D341Med (cell line): ENCODE measurements at places on chromosomes 7 and 10.

- no peak for DNase-seq
Observed at GRCh38 chr7:91249506-91250233, 14.6 kb upstream of the FZD1 start.

GRCh38 chr10:78542141-78542489, 508.5 kb downstream of the RPS24 start:
- no peak for DNase-seq

DNA sequence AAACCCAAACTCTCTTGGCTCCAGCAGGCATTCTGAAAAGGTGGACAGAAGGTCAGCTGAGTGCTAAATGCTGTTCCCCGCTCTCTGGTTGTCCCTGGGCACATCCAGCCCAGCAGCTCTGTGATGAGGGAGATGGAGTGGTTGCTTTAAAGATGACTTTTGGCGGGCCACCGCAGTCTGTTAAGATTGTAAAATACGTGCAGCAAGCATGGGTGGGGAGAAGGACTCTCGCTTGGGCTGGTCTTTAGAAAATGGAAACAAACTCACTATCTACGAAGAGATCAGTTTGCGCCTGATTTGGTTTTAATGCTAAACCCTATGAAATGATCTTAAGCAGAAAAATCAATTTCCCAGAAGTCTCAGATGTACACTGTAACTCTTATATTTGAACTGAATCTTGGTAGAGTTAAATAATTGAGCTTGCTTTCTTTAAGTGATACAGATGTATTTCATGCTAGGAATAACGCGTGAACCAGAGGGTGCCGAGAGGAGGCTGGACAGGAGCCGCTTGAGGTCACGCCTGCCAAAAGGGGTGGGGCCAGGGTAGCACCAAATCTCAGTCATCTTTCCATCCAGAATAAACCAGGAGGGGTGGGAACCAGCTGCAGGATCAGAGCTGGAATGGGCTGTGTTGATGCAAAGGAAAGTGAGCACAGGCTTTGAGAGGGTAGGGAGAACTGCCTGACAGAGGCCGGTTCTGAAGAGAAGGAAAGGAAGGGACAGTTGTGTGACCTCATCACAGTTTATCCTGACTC, 170.2 kb upstream of the MKI67 start:
- DNase-seq = no peak

GRCh38 chr10:71338728-71339495, 19.9 kb downstream of the SLC29A3 start:
- DNase-seq = no peak

GRCh38 chr7:117776224-117776623, 97.0 kb downstream of the CTTNBP2 start:
- DNase-seq = no peak
